Activated naive CD4-positive, alpha-beta T cell treated with anti-CD3 and anti-CD28 coated beads, Interleukin-2, amount 10 ng/mL, durations not matched to agents 7 days and 5 days (primary cell): ENCODE measurements at places on chromosomes 1 and 21.

DNA sequence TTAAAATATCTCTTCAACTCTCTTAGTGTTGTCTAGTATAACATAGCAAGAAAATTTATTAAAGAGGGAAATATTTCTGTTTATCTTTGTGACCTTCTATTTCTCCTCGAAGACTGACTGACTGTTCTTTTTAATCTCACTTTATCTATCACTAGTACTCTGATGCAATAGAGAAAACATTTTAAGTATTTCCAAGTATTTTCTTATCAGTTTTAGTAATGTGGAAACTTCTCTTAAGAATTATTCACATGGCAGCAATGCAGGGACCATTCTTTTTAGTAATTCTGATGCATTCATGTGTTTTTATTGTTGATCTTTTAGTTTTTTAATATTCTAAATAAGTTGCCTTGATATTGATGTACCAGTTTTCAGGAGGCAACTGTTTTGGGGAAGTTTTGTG lies 115.7 kb downstream of the NEK7 start:
- no peak overlapping the region for H3K27ac ChIP-seq
- H3K4me1 ChIP-seq: no peaks in the 10 kb centered on the region
- no peak overlapping the region for H3K4me3 ChIP-seq
- H3K27me3 ChIP-seq: no peaks in the 10 kb centered on the region

DNA sequence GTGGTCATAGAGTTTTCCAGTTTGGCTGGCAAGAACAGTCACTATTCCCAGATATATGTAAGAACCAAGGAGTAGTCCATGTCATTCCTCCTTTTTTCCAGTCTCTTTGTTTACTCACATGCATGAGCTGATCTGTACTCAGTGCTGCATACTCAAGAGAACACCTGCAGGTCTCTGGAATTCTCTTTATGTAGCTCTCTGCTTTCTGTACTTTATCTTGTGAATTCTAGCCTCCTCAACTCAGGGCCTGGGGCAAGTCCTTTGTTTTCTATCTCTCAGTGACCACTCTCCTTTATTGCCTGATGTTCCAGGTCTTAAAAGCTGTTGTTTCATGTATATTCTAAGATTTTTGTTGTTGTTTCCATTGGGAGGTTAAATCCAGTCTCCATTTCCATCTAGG lies 478.9 kb downstream of the DPYD start:
- peaks cover 6% of the 10 kb centered on the region for H3K36me3 ChIP-seq
- no peak for DNase-seq
- no peaks in the 10 kb centered on the region for H3K4me1 ChIP-seq
- H3K27ac ChIP-seq: no peak overlapping the region
- H3K27me3 ChIP-seq: no peaks in the 10 kb centered on the region

GRCh38 chr1:23639460-23640095 lies 52.0 kb upstream of the RPL11 start:
- H3K4me1 ChIP-seq: peaks cover 20% of the 10 kb centered on the region
- no peak overlapping the region for H3K27ac ChIP-seq
- DNase-seq: no peak
- no peak overlapping the region for H3K4me3 ChIP-seq
- peaks cover 32% of the 10 kb centered on the region for H3K27me3 ChIP-seq

GRCh38 chr1:65539266-65540131 lies 119.0 kb downstream of the LEPR start:
- H3K27ac ChIP-seq: no peak overlapping the region
- no peaks in the 10 kb centered on the region for H3K4me1 ChIP-seq

- no peaks in the 10 kb centered on the region for H3K27me3 ChIP-seq
- H3K36me3 ChIP-seq: no peaks in the 10 kb centered on the region
- no peak overlapping the region for H3K4me3 ChIP-seq
These were observed 1596.9 kb downstream of the PLA2G4A start for GRCh38 chr1:188425687-188426086.

- H3K27ac ChIP-seq: no peak overlapping the region
- no peaks in the 10 kb centered on the region for H3K4me1 ChIP-seq
- DNase-seq: no peak
- H3K4me3 ChIP-seq: no peak overlapping the region
These were observed 51.5 kb downstream of the FOXO6 start for GRCh38 chr1:41412748-41413147.

DNA sequence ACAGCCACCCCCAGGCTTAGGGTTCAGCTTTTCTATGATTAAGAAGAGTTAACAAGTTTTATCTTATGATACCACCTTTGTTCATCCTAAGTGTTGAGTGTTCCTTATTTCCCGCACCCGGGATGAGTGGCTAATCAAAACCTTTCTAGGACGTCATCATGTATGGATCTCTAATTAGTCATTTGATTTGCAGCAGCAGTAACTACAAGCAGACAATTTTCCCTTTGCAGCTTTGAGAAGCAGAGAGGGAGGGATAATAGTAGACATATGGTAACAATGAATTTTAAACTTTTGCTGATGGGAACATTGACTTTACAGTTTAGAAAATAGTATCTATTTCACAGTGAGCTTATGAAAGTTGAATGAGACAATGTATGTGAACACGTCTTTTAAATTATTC lies 30.8 kb upstream of the SLC35F3 start:
- H3K36me3 ChIP-seq: no peaks in the 10 kb centered on the region
- DNase-seq: no peak
- H3K4me3 ChIP-seq: no peak overlapping the region
- H3K27ac ChIP-seq: no peak overlapping the region

DNA sequence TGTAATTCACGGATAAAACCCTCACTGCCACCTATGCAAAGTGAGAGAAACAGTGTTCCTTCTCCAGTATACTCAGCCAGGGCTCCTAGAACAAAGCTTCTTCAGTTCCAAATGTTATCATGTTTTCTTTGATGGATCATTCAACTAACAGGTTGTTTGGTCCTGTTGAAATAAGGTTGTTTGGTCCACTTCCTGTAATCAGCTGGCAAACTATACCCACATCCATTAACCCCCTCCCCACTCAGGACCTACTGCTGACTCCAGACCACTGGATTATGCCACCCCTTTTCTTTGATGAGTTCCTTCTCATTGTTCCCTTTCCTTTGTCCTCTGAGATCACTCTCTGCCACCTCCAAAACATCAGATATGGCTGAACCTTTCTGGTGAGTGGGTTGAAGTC lies 267.7 kb upstream of the USP25 start:
- no peak overlapping the region for H3K27ac ChIP-seq
- no peaks in the 10 kb centered on the region for H3K27me3 ChIP-seq
- no peaks in the 10 kb centered on the region for H3K36me3 ChIP-seq
- no peaks in the 10 kb centered on the region for H3K4me1 ChIP-seq
- H3K4me3 ChIP-seq: no peak overlapping the region
- no peak for DNase-seq

GRCh38 chr21:45447821-45448220 lies 42.9 kb downstream of the COL18A1 start:
- no peaks in the 10 kb centered on the region for H3K4me1 ChIP-seq
- H3K27me3 ChIP-seq: peaks cover 11% of the 10 kb centered on the region
- no peaks in the 10 kb centered on the region for H3K36me3 ChIP-seq
- DNase-seq: no peak
- H3K4me3 ChIP-seq: no peak overlapping the region

GRCh38 chr1:175690298-175690697 lies 53.1 kb downstream of the TNR start:
- no peak overlapping the region for H3K27ac ChIP-seq
- no peak for DNase-seq
- H3K27me3 ChIP-seq: no peaks in the 10 kb centered on the region
- no peaks in the 10 kb centered on the region for H3K36me3 ChIP-seq

DNA sequence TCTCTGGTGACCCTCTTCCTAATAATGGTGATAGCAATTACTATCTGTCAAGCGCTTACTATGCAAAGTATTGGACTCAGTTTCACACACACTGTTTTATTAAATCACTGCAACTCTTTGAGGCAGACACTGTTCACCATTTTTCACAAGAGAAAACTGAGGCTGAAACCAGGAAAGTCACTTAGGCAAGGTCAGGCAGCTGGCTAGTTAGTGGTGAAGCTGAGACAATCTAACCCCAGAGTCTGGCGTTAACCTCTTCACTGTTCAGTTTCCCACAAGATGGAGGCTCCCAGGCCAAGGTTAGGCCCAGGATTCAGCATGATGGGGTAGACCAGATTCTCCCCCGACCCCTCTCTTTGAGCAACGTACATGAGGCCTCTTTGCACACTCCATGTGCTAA lies 4.8 kb upstream of the GJA8 start:
- no peak overlapping the region for H3K4me3 ChIP-seq
- DNase-seq: no peak
- H3K27me3 ChIP-seq: peaks cover 21% of the 10 kb centered on the region
- no peak overlapping the region for H3K27ac ChIP-seq
- H3K4me1 ChIP-seq: no peaks in the 10 kb centered on the region
- no peaks in the 10 kb centered on the region for H3K36me3 ChIP-seq

DNA sequence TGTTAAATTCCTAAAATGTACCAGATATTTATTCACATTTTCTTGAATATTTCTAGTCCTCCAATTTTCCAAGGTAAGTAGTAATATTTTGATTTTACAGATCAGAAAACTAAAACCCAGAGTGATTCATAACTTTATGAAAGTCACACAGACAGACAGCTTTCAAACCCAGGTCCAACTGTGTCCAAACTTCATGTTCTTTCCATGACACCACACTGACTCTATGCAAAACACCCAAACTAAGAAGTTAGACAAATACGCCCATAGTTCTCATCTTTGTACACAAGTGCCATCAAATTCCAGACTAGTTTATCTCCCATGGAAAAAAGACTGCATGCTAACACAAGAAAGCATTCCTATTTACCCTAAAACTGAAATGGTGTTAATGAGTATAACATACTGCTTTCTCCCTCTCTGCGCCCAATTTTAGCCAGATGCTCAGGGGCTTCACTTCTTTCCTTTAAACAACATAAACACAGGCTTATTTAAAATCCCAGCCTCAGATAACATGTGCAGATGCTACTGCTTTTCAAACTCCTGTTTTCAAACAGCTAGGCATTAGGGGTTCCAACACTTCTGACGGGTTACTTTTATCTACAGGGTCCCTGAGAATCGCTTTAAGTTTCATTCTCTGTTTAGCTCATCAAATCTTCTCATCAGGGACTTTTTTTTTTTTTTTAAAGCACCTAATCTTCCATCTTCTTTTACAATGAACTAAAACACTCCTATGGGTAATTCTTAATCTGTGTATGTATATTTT lies 44.6 kb downstream of the WASF2 start:
- peaks cover 31% of the 10 kb centered on the region for H3K4me1 ChIP-seq
- H3K4me3 ChIP-seq: no peak overlapping the region
- DNase-seq: no peak
- H3K27ac ChIP-seq: no peak overlapping the region
- peaks cover 30% of the 10 kb centered on the region for H3K36me3 ChIP-seq

- H3K27ac ChIP-seq: peak overlapping the region; percentile 70
- DNase-seq: no peak
- H3K27me3 ChIP-seq: no peaks in the 10 kb centered on the region
- peaks cover 39% of the 10 kb centered on the region for H3K4me1 ChIP-seq
These were observed 59.9 kb downstream of the TOR3A start for GRCh38 chr1:179141592-179142251.

- peaks cover 7% of the 10 kb centered on the region for H3K27me3 ChIP-seq
- no peak for DNase-seq
- no peak overlapping the region for H3K27ac ChIP-seq
- no peaks in the 10 kb centered on the region for H3K36me3 ChIP-seq
- no peak overlapping the region for H3K4me3 ChIP-seq
- no peaks in the 10 kb centered on the region for H3K4me1 ChIP-seq
These were observed 13.6 kb downstream of the ACTL8 start for GRCh38 chr1:17768651-17769241.

DNA sequence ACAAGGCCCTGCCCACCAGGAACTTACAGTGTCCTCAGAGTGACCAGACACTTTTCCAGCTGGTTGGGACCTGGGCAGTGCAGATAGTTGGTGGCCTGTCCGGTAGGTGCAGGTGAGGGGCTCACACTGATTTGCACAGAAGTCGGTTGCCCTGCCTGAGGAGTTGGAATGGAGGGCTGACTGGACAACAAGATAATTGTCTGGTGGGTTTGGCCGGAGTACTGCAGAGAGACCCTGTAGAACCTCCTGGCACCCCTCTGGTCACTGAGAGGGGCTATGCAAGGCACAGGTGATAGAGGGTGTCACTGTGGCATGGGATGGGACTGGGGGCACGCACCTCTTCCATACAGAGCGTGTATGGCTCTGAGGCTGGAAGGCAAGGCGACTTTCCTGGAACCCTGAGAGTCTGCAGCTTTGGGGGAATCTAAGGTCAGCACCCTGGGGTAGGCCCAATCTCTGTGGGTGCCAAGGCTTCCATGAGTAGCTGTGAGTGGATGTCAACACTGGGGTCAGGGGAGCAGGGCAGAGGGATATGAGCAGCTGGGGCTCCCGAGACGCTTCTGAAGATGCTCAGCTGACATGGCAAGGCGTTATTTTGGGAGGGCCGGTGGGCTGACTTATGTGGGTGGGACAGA lies 7.6 kb upstream of the PLA2G2D start:
- no peak for DNase-seq
- H3K27me3 ChIP-seq: peaks cover 24% of the 10 kb centered on the region
- H3K27ac ChIP-seq: no peak overlapping the region
- H3K4me3 ChIP-seq: no peak overlapping the region
- no peaks in the 10 kb centered on the region for H3K4me1 ChIP-seq

- no peak for DNase-seq
- peaks cover 23% of the 10 kb centered on the region for H3K27me3 ChIP-seq
- no peak overlapping the region for H3K27ac ChIP-seq
- peak overlapping the region; percentile 59 for H3K4me3 ChIP-seq
These were observed 529 bp upstream of the MARCKSL1 start for GRCh38 chr1:32336591-32336932.

DNA sequence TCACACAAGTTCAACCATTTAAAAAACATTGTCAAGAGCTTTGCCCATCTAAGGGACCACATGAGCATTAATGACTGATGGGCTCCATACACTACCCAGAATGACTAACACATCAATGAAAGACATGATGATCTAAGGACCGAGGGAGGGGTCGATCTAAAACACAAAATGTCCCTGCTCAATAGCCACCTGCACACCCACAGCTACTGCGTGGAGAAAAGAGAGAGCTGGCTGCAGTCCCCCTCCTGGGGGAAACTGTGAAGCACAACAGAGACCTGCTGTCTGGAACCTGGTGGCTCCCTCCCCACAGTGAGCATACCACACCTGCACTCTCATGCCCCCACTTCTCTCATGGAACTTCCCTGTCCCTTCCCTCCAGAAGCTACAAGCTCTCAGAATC lies 130.1 kb upstream of the ERG start:
- no peaks in the 10 kb centered on the region for H3K36me3 ChIP-seq
- peaks cover 4% of the 10 kb centered on the region for H3K27me3 ChIP-seq
- H3K4me3 ChIP-seq: no peak overlapping the region
- H3K4me1 ChIP-seq: no peaks in the 10 kb centered on the region
- DNase-seq: no peak
- no peak overlapping the region for H3K27ac ChIP-seq

GRCh38 chr1:89657886-89658285 lies 25.0 kb downstream of the LRRC8C start:
- DNase-seq: peak; percentile 40
- H3K4me1 ChIP-seq: peaks cover 90% of the 10 kb centered on the region
- H3K4me3 ChIP-seq: peak overlapping the region; percentile 6
- H3K27ac ChIP-seq: peak overlapping the region; percentile 93
- no peaks in the 10 kb centered on the region for H3K27me3 ChIP-seq

DNA sequence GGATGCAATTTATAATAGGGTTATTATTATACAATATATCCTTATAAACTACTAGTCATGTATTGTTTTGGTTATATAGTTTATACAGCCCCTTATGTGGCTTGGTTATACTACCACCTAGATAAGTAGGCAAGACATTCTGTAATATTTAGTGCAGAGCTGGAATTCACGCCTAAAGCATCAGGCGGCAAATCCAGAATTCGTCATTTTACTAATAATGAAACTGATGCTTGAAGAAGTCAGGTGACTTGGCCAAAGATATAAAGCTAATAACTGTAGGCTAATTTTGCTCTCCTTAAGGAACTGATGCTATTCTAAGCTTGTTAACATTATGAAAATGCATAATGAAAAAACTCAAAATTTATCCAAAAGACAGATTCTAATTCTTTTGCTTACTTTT lies 10.8 kb downstream of the NSL1 start:
- peaks cover 24% of the 10 kb centered on the region for H3K36me3 ChIP-seq
- no peaks in the 10 kb centered on the region for H3K27me3 ChIP-seq
- H3K4me1 ChIP-seq: no peaks in the 10 kb centered on the region
- DNase-seq: no peak
- no peak overlapping the region for H3K4me3 ChIP-seq
